Erythroblast (primary cell): ENCODE measurements at places on chromosomes 5 and 9.
A peak's percentile ranks its signal among the peaks of the same experiment; 100 is the strongest.

GRCh38 chr5:15510831-15511230 is 10.9 kb downstream of the FBXL7 start:
- DNase-seq, result no peak

- no peak for DNase-seq
Observed at GRCh38 chr5:14183187-14183939, 40.2 kb downstream of the TRIO start.

DNA sequence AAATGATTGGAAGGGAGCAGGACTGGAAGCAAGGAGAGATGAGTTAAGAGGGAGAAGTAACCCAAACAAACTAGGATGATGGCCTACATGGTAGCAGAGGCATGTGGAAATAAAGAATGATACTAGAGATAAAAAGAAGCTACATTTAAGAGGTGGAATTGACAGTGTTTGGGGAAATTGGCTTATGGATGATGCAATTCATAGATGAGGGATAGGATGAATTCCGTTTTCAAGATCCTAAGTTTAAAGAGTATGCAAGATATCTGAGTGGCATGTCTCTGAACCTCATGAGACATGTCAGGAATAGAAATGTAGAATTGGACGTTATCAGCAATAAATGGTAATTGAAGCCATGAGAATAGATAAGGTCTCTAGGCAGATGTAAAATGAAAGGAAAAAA is 73.6 kb downstream of the RPS23 start:
- no peak for DNase-seq

DNA sequence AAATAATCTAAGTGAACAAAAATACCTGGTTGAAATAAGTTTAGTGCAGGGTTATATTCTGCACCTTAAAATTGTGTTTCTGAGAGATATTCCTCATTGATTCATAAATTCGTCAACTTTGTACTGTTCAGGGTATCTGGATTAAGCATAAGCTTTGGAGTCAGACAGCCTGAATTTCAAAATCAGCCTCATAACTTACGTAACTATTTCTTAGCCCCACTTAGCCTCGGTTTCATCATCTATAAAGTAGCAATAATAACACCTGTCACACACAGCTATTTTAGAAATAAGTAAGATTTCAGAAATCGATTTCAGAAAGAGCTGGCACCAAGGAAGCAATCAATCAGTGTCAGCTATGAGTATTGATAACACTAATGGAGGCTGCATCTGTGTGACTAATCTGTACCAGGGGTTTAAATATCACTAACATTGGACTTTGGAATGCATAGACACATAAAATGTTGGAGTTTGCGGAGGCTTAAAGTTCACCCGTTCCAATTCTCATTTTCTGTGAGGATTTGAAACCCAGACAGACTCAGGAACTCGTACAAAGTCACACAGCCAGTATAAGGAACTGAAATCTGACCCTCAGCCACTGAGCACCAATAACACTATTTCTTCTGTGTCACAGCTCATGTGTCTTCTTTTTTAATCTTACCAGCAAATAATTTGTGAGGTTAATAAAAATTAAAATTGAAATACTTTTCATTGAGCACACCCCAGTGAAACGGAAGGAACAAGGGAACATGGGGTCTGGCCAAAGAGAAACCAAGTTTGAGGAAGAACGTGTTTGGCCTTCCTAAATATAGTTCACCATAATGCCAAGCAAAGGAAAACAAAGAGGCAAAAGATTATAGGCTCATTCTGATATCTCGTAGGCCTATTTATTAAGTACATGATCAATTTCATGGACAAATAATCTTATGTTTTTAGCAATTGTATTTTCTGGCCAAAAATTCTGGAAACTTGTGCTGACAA is 194.4 kb upstream of the PTGER4 start:
- DNase-seq, result no peak

- no peak for DNase-seq
Observed at GRCh38 chr5:148713735-148714508, 59.6 kb upstream of the HTR4 start.

DNA sequence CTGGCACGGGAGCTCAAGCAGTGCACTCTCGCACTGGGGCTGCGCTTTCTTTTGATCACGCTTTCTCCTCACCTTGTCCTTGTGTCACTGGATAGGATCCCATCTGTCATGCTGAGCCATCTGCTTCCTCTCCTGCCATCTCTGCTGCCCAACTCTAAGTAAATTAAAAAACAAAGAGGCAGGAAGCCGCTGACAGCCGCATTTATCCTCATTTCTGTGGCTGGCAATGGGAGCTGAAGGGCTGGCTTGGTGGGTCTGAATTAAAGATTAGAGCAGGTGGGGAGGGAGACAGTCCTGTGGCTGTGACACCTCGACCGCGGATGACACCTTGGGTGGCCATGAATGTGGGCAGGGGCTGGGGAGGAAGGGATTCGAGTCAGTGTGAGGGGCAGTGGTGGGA is 159.2 kb upstream of the ALDH1B1 start:
- DNase-seq, result no peak

DNA sequence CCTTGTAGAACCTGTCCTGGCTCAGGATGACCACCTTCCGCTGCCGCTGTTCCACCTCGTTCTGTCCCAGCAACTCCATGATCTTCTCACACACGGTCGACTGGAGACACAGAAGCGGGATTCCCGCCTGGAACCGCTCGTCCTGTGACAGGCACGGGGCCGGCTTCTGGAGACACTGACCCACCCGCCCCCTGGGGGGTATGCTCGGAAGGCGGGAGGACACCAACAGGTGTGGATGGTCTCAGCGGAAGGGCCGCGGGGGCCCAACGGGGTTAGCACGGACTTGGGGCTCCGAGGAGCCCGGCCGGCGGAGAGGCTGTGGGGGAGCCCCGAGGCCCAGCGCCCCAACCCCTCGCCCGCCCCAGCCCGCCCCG is 530 bp downstream of the UCK1 start:
- DNase-seq, result peak; percentile 44
